ENCODE measurements at places on chromosomes 13 and 19.
A peak's percentile ranks its signal among the peaks of the same experiment; 100 is the strongest.

- ATAC-seq: no peak
Observed at GRCh38 chr19:36379510-36379819, 464 bp upstream of the ZFP14 start.

- no peak for ATAC-seq
Observed at GRCh38 chr19:53332484-53332883, 1.1 kb upstream of the ZNF845 start.

- ATAC-seq: no peak
Observed at GRCh38 chr19:7925171-7925851, 624 bp downstream of the CTXN1 start.

GRCh38 chr13:44848920-44849676 lies 140.2 kb downstream of the NUFIP1 start:
- ATAC-seq: no peak

DNA sequence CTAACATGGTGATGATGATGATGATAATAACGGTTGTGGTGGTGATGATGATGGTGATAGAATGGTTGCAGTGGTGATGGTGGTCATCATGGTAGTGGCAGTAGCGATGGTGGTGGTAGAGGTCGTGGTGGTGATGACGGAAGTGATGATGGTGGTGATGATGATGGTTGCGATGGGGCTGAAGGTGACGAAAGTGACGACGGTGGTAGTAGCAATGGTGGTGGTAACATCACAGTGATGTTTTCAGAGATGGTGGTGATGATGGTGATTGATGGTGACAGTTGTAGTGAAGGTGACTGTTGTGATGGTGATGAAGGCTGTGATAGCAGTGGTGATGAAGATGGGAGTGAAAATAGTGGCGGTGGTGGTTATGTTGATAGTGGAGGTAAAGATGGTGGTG lies 3.6 kb upstream of the ADGRE3 start:
- ATAC-seq: no peak

DNA sequence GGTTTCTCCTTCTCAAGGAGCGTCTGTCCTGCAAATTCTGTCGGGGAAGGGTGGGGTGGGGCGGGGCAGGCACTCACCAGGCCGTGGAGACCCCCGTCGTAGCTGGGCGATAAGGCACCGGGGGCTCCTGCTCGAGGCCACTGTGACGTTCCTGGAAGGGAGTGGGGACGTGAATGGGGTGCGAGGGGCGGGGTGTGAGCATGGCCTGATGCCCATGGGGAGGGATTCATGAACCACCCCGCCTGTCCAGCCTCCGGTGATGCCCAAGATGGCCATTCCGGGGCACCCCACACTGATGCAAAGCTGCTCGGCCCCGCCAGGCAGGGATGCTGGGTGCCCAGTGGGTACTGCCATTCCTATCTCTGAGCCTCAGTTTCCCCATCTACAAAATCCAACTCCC lies 14.4 kb upstream of the UQCR11 start:
- no peak for ATAC-seq

- no peak for ATAC-seq
Observed at GRCh38 chr19:51354103-51354741, 12.0 kb downstream of the ETFB start.

DNA sequence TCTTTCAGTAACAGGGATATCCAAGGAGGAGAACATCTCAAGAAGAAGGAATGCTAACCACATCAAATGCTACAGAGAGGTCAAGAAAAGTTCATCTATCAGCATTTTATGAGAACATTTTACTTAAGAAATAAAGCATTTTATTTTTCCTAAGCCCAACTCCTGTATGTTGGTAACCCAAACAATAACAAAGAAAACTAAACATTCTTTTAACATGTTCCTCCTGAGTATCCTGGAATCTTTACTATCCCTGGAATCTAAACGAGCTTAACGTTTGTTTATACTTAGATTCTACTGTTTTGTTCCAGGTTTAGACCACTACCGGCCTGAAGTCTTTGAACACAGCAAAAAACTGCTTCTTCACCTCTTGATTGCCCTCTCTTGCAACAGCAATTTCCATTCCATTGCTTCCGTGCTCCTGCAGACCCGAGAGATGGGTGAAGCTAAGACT lies 89.7 kb downstream of the ZAR1L start:
- ATAC-seq: no peak

- ATAC-seq: no peak
Observed at GRCh38 chr19:51142119-51142518, at the start of gene SIGLEC7. Gene SIGLEC7 (plus strand): TSS chr19:51142301. CDS start chr19:51142370, 69 bp downstream.

GRCh38 chr13:28582225-28582891 lies 76.6 kb upstream of the POMP start:
- ATAC-seq: no peak

DNA sequence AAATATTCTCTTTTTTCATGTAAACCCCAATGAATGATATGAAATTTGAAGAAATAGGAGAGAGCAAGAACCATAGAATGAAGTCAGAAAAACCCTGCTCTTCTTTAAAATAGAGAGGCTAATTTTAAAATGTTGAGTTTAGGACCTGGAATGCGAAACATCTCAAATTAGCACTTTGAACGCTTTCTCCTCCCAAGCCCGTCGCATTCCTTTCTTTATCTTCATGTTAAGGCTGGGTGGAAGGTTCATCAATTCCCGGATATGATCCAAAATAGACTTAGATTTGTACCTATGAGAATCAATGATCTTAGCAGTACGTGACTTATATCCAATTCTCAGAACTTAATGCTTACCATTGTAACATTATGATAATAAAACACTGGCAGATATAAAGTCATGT lies 24.1 kb upstream of the LGALS16 start:
- no peak for ATAC-seq

- no peak for ATAC-seq
Observed at GRCh38 chr13:101706651-101707050, 254.2 kb downstream of the ITGBL1 start.

GRCh38 chr13:46712524-46712923 lies 84.4 kb downstream of the ESD start:
- ATAC-seq: no peak

DNA sequence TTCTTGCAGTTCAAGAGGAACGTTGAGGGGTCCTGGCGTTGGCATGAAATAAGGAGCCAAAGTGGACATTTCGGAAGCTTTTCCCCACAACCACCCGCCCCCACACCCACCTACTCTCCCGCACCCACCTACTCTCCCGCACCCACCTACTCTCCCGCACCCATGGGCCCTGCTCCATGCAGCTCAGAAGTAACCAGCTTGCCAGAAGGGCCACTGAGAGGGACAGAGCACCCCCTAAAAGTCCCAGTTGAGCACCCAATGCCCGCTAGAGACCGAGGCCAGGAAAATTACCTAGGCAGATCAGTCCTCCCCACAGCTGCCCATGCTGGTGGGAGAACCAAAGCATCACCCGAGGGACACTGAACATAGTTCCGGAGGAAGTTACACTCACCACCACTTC lies 11.8 kb downstream of the VSTM2B start:
- ATAC-seq: no peak

GRCh38 chr13:69603144-69603853 lies 504.3 kb upstream of the ATXN8OS start:
- ATAC-seq: no peak

DNA sequence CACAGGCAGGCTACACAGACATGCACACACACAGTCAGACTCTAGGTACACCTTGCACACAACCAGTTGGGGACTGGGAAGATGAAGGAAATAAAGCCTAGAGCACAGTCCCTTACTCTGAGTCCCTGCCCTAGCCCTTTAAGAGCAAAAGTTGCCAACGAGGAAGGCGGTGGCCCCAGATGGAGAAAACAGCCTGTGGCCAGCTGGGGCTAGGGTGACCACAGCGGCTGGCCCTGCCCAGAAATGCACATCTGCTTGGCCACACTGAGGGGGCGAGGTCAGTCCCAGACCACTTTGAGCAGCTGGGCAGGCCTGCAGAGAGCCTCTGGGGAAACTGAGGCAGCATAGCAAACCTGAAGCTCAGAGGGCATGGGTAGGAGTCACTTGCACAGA lies 52.3 kb downstream of the PTPRS start:
- ATAC-seq: no peak

GRCh38 chr13:83214452-83214851 lies 667.8 kb downstream of the SLITRK1 start:
- no peak for ATAC-seq

DNA sequence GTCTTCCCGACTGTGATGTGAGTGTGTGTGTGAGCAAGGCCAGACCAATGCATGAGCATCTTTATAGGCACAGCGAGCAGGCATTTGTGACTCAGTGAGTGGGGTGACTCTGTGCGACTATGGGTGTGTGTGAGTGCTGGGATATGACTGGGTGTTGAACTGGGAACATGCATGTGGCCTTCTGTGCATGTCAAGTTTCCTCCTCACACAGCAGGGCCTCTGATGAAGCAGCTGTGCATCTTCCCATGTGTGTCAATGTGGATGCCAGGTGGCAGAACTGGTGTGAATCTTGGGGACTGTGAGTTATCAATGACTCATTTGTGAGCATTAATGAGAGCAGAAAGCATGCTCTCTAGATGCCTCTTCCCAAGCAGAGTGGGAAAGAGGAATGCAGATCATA lies 12.1 kb upstream of the LGALS14 start:
- ATAC-seq: peak; percentile 23
